ENCODE measurements at places on chromosomes 2 and 18.

GRCh38 chr18:55289775-55290174, 298.2 kb downstream of the TCF4 start:
- no peak for DNase-seq

DNA sequence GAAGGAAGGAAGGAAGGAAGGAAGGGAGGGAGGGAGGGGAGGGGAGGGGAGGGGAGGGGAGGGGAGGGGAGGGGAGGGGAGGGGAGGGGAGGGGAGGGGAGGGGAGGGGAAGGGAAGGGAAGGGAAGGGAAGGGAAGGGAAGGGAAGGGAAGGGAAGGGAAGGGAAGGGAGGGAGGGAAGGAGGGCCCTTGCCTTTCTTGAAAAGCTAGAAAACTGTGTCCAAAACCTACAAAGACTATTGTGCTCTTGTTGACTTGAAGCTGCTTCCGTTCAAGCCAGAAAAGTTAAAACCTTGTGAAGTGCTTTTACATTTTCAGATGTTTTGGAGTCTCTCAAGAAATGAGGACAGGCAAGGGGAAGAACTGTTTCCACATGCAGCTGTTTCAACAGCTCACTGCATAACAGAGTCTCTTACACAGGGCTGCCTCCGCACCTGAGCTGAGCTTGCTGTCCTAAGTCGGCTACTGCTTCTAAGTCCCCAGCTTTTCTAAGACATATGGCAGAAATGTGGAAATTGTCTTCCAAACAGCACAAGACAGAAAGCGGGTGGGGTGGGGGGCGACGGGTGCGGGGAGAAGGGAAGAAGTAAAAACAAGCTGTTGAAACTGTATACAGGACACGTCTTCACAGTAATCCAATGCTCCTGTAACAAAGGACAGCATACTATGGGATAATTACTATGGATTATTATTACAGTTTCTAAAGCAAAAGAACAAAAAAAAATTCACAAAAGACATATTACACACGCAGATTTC, 46.1 kb downstream of the BCL11A start:
- no peak for DNase-seq

DNA sequence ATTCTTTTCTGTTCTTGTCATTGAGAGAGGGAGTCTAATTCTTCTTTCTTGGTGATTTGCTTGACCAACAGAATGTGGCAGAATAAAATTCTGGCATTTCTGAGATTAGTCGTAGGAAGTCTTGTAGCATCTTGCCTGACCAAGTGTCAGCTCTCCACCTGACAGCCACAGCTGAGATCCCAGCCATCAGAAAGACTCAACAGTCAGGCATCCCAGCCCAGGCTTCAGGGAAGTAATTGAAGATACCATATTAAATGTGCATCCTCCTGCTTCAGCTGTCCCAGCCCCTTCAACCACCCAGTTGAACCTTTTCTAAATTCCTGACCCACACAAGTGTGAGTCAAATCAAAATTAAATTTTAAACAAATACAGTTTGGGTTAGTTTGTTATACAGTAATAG, 208.3 kb downstream of the PIK3C3 start:
- no peak for DNase-seq

DNA sequence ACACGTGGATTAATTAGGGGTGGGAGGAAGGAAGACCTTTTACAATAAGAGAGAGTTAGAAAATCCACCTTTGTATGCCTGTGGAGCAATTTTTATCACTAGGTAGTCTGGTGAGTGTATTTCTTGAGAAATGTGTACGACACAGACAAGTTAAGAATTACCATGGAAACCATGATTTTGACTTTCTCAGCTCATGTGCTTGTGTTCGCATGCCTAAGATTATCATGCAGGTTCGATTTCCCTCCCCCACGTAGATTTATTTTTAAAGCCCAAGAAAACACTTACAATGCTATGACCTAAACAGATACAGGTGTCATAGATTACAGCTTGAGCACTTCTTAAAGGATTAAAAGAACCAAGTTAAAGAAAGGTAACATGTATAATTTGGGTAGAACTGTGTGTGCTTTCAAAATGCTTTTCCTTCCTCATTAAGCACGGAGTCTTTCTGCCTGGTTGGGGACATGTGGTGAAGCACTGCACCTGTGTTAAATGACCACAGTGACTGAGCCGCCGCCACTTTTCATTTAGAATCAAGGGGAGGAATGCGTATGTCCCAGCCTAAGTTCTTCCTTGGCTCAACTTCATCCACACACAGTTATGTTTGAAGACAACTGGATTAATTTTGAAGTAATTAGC, 16.6 kb downstream of the SERTAD2 start:
- DNase-seq, result no peak

DNA sequence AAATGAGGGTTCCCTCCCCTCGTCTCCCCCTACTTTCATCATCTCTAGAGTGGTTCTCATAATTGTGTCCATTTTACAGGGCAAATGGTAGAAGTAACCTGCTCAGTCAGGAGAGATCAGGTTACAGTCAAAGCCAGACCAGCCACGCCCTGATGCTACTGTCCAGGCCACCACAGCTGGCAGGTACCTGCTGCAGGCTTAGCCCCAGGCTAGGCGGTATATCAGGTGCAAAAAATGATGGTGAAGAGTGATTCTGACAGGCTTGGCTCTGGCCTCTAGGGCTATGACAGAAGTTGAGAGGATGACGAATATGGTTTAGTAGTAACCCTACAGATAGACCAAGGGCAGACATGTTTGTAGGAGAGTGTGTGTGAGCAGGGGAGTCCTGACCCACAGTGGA, 67.1 kb downstream of the HAUS1 start:
- no peak for DNase-seq

- no peak for DNase-seq
Observed at GRCh38 chr2:165406173-165406572, 63.3 kb upstream of the CSRNP3 start.

Data from stimulated activated CD8-positive, alpha-beta memory T cell treated with anti-CD3 and anti-CD28 coated beads, Interleukin-2, amount 100 ng/mL, for 1 hour (primary cell).